Germinal center (tissue), 1 donor: ENCODE measurements at places on chromosomes 6 and 20.

DNA sequence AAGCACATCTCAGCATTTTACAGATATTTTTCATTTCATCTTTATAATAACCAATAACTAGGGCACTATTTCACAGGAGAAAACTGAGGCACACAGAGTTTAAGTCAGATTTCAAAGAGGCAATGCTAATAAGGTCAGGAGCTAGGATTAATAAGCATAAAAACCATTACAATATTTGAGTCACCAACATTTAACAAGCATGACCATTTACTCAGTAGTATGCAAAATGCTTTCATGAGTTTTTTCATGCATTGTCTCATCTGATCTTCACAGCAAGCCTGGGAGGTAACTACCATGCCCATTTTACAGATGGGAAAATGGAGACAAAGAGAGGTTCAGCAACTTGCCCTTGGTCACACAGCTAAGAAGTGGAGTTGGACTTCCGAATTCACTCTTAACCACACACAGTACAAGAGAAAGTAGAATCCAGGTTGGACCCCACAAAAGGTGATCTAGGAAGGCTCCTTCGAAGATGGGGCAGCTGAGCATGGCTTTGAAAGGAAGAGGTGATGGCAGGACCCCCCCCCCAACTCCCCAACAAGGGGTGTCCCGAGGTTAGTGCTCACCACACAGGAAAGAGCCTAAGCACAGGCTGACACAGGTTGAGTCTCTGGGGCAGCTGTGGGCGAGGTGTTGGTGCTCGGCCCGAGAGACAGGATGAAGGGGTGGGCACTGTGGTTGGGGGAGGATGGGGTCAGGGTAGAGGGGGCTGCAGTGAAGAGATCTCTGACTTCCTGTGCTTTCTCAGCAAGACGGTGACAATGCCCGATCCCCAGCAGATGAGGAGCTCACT is 108.8 kb downstream of the PREX1 start:
- no peak for DNase-seq

- no peak for DNase-seq
These were observed 2.4 kb downstream of the FANCE start for GRCh38 chr6:35454391-35455110.

- no peak for DNase-seq
These were observed 46.9 kb downstream of the LAMA2 start for GRCh38 chr6:128929869-128930268.

GRCh38 chr6:88006557-88006956 is 41.1 kb upstream of the SPACA1 start:
- no peak for DNase-seq

- DNase-seq: no peak
These were observed 10.7 kb downstream of the NR2E1 start for GRCh38 chr6:108176281-108177089.

DNA sequence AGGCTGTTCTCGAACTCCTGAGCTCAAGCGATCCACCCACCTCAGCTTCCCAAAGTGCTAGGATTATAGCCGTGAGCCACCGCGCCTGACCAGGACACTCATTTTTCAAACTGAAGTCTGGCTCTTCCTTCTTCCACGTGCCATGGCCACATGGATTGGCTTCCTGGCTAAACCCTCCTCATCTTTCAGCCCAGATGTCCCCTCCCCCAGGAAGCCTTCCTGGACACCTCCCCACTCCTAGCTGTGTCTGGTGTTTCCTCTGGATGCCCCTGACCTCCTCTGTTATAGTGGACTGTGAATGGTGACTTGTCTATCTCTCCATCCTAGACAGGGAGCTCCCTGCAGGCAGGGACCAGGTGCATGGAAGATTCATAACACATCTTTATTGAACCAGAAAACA is 57.2 kb downstream of the RIPOR3 start:
- no peak for DNase-seq

DNA sequence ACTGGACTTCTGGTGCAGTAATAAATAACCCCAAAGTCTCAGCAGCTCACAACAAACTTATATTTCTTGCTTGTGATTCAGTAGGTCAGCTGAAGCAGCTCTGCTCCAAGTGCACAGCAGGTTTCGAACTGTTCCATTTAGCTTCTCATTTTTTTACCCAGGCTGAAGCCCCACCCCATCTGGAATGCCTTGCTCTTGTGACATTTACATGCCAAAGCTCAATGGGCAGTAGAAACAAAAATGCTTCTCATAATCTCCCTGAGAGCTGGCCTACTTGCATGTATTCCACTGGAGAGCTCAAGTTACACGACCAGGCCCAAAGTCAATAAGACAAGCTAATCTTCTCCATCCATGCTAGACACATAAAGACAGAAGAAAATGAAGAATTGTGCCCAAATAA is 165.2 kb downstream of the HAO1 start:
- no peak for DNase-seq

DNA sequence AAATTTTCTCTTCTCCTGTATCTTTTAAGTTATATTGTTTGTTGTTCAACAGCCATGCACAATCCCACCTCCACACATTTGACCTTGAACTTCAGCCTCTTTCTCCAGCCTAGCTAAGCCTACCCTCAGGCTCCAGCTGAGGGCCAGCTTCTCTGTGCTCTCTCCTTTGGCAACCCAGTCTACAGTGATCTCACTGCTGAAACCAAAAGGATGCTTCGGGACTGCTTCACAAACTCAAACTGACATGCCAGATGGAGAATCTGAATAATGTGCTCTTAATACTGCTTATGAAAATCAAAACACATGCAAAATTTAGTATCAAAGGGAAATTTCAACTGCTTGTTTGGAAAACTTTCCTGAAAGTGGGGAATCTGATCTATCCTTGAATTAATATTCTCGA is 16.1 kb upstream of the RIN2 start:
- DNase-seq: no peak

DNA sequence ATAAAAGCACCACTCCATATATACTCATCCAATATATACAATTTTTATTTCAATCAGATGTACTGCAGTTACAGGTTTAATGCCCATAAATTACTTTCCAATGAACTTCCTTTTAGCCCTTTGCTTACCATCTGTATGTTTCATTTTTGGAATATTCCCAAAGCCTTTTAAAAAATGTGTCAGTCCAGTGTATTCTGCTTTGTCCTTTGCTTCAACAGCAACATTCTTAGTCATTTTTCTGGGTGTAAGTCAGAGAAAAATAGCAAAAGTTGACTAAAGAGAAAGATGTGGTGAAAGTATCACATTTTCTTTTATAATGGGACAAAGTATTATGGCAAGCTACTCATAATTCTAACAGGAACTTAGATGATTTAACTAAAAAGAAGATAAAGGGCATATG is 15.2 kb downstream of the DSE start:
- no peak for DNase-seq

DNA sequence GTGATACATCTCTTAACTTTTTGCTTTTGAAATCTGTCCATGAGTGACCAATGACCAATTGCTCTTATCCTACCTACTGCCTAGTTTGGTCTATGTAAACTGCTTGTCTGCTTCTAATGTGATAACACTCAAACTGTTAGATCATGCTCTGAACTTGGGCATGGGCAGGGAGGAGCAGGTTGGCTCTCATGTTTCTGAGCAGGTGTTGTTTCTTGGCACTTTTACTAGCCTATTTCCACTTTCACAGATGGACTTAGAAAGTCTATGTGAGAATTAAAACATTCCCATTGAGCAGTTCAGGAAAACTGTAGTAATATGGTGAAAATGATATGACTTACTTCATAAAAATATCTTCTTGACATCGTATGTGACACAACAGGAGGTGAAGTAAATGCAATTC is 538.4 kb downstream of the HACE1 start:
- no peak for DNase-seq

- no peak for DNase-seq
These were observed 64.2 kb upstream of the MYLIP start for GRCh38 chr6:16064671-16065072.

GRCh38 chr6:117290173-117290846 is 25.0 kb downstream of the VGLL2 start:
- no peak for DNase-seq

DNA sequence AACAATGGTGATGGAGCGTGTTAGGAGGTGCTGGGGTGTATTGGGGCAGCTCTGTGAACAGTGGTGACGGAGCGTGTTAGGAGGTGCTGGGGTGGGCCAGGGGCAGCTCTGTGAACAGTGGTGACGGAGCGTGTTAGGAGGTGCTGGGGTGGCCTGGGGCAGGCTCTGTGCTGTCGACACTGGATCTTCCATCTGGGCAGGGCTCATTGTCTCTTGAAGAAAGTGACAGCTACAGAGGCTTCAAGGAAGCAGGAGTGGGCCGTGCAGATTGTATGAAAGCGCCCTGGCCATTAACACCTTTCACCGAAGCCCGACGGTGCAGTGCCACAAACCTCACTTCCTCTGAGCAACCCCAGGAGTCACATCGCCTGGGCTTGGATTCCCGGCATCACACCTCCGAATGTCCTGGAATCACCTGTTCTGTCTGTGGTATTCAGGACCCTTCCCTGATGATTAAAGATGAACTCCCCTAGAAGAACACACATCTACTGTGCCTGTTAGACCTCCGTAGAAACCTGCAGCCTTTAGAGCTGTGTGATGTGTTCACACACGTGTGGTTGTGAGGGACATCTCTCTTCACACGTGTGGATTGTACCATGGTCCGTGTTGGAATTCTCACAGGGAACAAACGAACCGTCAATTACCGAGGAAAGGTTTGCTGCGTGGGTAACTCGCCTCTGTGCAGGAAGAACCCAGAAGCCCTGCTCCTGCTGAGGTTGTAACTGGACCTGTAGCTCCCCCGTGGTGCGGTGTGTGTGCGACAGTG is 377.7 kb downstream of the THBS2 start:
- no peak for DNase-seq

- DNase-seq: no peak
These were observed 14.3 kb downstream of the PARD6B start for GRCh38 chr20:50745634-50746137.

DNA sequence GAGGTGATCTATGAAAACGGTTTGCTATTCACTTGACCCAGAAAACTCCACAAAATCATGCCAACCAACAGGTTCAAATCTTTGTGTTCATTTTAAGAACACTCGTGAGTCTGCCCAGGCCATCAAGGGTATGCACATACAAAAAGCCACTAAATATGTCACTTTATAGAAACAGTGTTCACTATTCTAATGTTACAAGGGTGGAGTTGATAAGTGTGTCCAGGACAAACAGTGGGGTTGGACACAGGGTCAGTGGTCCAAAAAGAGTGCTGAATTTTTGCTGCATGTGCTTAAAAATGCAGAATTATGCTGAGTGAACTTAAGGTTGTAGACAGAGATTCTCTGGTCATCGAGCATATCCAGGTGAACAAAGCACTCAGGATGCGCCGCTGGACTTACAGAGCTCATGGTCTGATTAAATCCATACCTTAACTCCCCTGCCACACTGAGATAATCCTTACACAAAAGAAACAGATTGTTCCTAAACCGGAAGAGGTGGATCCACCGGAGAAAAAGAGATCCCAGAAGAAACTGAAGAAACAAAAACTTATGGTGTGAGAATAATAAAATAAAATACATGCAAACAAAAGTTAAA is 23.5 kb downstream of the KIAA0408 start:
- no peak for DNase-seq

DNA sequence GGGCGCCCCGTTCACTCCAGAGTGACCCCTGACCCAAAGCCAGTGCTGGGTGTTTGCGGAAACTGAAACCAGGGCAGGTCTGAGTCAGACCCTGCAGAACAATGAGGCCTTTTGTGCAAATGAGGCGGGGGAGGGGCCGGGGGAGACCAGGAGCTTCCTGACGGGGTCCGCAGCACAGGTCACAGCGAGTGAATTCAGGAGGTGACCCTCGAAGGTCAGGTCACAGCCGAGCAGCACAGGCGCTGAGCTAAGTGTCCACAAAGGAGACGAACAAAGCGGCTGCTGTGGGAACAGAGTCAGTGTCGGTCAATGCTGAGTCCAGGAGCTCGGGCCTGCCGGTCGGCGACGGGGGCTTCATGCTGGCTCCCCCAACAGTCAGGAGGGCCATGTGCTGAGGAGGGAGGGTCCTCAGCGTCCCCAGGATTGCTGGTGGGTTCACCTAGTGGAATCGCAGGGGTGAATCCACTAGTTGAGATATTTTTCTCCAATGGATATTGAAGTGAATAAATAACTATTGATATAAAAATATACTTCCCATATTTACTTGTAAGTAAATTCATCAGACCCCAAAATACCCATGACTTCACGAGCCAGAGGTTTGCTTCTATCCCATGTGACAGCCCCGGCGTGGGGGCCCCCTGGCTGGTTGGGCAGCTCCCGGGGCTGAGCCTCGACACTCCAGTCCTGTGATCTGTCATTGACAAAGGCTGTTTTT is 188.4 kb upstream of the SULF2 start:
- DNase-seq: no peak

DNA sequence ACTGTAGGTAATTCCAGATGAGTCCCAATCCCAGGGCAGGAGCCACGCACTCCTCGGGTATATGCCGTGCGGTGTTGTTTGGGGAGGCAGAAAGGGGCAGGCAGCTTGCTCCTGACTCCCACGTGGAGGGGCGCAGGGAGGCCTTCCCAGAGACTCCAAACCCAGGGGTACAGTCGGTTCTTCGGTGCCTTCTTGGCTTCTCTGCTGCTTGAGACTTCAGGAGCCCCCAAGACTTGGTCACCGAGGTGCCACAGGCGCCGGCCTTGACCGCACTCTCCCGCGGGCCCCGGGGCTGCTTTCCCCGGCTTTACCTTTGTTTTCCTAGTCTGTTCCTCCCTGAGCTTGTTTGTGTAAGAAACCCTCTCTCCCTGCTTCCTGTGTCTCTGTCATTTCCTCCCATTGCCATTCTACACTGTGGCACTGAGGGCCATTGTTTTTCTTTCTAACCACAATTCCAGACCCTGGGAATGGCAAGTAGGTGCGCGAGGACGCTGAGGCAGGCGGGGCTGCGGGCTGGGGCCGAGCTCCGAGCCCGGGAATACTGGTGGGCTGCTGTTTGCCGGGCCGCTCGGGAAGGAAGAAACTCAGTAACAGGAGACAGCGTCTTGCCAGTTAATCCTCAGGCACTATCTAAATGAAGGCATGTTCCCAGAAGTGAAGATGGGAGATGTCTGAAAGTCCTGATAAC is 215.6 kb upstream of the HEY2 start:
- no peak for DNase-seq

DNA sequence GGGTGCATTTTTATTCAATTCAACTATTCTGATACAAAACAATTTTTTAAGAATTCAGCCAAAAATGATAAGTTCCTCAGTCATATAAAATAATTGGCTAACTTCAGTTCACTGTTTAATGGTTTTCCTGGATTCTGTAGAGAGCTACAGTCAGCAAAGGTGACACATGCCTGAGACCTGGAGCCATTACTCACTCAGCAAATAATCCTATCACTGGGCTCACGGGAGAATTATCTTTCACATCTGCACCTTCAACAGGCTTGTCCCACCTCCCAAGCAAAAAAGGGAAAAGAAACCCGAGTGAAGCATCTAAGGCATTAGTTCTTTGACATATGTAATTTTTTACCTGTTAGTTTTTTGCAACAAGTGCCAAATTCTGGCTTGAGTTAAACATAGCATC is 34.9 kb upstream of the FOXA2 start:
- no peak for DNase-seq

- DNase-seq: no peak
These were observed 5.8 kb downstream of the GABBR1 start for GRCh38 chr6:29626948-29627754.
